Renal pelvis (tissue), 12 donors: ENCODE measurements at places on chromosomes 3 and 15.

GRCh38 chr3:105676621-105677300 lies 192.1 kb downstream of the CBLB start:
- DNase-seq: no peak

GRCh38 chr3:73786321-73786807 lies 161.6 kb upstream of the PDZRN3 start:
- no peak for DNase-seq

DNA sequence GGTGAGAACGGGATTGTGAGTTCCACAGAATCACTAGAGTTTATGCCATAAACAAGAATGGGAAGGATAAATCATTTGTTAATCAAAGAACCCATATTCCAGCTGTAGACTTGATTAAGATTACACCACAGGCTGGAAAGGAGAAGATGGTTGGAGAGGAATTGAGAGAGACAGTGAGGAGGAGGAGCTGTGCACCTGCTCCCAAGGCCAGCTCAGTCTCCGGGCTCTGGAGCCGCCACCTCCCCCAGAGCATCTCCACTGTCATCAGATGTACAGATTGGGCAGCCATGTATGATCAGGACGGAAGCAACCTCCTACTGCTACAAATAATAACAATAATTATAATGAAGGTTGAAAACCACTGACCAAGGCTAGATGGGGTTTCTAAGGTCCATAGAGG lies 170.0 kb downstream of the MINAR1 start:
- no peak for DNase-seq

GRCh38 chr15:74201710-74202420 lies 722 bp downstream of the STRA6 start:
- no peak for DNase-seq

DNA sequence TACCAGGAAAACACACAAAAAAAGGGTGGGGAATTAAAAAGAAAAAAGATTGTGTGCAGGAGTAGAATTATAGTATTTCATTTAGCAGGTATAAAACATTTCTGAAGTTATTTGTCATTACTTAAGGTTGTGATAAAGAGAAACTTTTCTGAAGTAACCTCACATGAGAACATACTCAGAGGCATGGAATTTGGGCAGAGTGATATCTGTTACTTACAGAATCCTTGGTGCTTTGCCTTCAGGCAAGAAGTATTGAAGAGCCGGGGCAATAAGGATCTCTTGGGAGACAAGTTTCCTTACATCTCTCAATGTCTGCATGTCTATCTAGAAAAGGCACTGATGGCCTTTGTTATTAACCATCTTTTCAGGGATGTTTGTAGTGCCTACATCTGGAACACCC lies 179.7 kb upstream of the ROBO1 start:
- no peak for DNase-seq

- DNase-seq: no peak
Measured at GRCh38 chr3:4494895-4495264, 1.7 kb downstream of the ITPR1 start.
